ENCODE measurements at places on chromosomes 11 and 22. TPM values are rescaled to one million over a fixed set of nuclear protein-coding genes. Genes with fewer than 3 reads are reported as not detected.
A peak's percentile ranks its signal among the peaks of the same experiment; 100 is the strongest.

DNA sequence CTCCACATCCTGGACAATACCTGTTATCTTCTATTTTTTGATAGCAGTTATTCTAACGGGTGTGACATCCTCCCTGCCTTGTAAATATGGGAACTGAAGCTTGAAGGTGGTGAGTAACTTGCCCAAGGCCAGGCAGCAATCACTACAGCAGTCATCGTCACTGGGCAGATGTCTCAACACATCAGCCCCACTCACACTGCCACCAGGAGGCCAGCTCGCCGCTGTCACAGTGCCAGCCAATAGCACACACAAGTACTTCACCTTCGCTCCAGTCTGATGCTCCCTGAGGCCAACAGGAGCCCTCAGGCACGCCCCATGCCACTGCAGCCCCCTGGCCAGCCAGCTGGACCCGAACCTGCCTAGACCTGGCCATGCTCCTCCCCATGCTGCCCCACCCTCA lies 4.9 kb upstream of the TTLL1 start:
- no peak for DNase-seq

DNA sequence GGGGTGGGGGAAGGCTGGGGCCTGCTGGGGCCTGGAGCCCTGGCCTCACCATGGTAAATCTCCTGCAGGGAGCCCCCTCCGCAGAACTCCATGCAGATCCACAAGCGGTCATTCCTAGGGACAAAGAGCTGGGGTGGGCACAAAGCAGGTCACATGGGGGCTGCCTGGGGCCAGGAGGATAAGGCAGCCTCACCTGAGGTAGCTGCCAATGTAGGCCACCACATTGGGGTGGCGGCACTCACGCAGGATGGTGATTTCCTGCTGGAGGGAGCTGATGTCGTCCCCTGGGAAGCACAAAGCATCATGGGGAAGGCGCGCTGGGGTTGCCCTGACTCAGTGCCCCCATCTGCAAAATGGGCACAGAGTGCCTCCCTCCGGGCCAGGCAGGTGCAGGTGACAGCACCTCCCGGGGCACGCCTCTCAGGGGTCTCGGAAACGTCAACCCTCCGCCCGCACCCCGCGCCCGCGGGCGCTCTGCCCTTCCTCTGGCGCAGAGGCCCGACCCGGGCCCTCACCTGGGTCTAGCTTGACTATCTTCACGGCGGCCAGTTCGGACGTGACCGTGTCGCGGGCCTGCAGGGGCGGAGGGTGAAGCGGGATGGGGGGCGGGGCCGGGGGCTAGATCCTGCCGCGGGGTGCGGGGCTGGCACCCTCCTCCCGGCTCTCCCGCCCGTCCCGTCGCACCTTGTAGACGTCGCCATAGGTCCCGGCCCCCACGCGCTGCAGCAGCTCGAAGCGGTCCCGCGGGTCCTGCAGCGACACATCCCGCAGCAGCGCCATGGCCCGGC lies 450 bp downstream of the MAP4K2 start:
- DNase-seq = no peak

DNA sequence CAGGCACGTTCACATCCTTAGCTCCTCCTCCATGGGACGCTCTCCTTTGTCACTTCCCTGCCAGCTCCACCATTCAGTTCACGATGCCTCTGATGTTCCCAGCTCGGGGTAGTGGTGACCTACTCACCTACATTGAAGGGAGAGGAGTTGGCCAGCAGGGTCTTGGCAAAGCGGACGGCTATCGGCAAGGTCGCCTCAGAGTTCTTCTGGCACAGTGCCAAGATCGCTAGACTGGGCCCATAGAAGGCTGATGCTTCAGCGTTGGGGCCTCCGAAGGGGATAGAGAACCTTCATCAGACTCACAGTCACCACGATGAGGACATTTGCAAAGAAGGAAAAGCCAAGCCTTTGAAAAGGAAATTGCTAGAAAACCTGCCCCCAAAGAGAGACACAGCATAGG lies 3.0 kb downstream of the CBLIF start:
- no peak for DNase-seq

Gene CEND1
- not detected for total RNA-seq

- DNase-seq = no peak
These were observed 13.3 kb upstream of the PAX6 start for GRCh38 chr11:31824332-31824878.

DNA sequence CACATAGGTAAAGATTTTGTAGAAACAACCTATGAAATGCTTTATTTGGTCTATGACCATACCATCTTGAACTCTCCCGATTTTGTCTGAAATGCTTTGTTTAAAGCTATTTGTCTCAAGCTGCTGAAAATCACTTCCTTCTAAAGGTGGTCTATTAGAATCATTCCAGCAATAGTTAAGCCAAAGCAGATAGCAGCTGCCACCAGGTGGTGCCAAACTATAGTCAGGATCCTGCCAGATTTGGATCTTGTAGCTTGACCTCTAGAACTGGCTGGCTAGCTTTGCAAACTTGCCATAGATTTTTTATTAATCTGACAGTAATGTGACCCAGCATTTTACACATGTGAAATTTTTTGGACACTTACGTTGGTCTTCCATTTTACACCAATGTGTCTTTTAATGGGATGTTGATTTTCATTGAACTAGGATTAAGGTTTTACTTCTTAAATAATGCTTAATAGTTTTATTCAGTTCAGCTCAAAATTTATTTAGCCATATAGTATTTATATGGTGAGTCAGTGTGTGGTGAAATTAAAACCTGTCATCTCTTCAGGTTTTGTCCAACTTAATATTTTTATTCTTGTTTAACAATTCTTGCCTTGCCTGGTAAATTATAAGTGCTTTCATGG lies 19.7 kb downstream of the CTR9 start:
- DNase-seq = peak; percentile 46

DNA sequence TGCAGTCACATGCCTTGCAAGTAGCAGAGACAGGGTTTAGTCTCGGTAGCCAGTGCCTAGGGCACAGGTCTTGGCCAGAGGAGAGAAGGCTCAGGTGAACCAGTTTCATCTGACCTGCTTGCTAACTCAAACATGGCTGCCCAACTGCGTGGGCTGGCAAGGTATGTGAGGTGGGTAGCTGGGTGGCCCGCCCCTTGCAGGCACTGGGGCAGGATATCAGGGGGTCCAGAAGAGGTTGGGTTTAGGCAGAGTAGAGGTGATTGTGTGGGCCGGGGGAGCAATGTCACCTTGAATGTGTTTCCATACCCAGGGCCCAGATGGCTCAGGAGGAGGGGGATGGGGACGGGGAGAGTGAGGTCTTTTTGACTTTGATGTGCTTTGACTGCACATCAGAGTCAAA lies 37.7 kb downstream of the ST3GAL4 start:
- no peak for DNase-seq

Gene PDGFB
- 19.7 TPM for total RNA-seq

DNA sequence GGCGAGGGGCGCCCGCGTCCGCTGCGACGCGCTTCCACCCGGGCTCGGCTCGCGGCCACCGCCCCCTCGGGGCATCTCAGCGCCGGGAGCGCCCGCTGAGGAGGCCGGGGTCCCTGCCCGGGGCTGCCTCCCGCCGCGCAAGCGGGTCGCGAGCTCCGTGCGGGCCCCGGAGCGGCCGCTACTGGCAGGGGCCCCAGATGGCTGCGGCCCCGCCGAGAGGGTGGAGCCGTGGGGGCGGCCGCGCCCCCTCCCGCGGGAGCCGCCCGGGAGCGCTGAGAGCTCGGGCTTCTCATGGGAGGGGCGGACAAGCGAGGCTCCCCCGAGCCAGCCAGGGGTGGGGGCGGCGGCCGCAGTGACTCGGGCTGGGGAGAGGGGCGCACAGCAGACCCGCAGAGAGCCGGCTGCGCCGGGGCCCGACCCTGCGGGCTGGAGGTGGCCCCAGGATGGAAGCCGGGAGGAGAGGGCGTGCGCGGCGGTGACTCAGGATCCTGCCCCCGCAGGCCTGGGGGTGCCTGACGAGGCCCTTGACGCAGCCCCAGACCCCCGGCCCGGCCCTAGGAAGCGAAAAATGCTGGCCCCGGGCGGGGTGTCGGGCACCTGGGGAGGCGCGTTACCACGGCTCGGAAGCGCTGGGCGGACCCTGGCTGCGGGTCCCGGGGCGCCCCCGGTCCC lies 603 bp upstream of the ZFTA start:
- DNase-seq = no peak

DNA sequence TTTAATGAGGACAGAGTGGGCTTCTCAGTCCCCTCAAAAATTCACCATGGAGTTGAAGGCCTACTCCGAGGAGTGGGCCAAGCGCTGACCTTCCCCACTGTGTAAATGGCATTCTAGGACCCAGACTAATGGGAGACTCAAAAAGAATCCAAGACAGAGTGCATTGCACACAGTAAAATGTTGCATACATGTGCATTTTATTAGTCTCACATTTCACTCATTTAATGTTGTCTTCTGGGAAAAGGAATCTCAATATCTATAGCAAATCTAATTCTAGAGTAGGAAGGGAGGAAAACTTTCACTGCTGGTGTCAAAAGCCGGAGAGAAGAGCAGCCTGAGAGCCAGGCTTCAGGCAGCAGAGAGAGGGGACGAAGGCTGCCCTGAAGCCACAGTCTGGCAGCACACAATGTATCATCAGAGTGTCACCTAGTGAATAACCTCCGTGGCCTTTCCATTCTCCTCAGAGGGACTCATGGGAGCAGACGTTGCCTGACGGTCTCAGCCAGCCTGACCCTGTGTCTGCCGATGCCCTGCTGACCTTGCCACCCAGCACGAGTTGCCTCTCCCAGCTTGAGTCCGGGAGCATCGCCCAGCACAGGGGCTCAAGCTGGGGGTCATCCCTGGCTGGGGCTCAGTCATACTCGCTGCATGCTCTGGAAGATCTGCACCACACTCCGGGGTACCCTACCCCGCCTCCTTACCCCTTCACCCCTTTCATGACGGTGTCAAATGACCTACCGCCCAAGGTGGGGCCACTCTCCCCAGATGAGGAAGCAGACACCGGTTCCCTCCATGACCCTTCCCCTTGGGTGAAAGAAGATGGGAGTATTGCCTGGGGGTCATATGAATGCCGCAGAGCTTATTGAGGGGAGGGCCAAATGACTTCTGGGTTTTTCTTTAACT lies 12.9 kb upstream of the POU2AF3 start:
- no peak for DNase-seq

GRCh38 chr11:61145228-61146005 lies 15.8 kb downstream of the VPS37C start:
- no peak for DNase-seq

DNA sequence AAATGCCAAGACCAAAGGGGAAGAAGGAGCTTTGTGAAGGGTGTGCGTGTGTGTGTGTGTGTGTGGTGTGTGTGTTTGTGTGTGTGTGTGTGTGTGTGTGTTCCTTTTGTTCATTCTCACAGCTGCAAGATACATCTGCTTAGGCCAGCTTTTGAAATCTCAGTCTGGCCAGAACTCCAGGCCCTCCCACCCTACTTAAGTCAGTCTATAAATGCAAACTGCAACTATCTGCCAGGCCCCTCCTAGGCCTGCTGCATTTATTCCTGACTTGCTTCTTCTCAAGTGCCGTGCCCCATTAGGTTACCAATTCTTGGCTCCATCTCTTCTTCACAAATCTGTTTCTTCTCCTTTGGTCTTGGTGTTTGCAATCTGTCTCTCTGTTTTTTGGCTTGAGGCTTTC lies 21.6 kb upstream of the RIC3 start:
- no peak for DNase-seq

Gene GLB1L2
- 13.6 TPM for total RNA-seq

Gene CASP5
- 1.6 TPM for total RNA-seq

GRCh38 chr11:129323896-129324502 lies 51.6 kb upstream of the BARX2 start:
- DNase-seq = peak; percentile 92

Gene HORMAD2
- total RNA-seq = 0.46 TPM

GRCh38 chr11:128692753-128693415 lies 988 bp upstream of the FLI1 start:
- DNase-seq = peak; percentile 25

Gene MAPK8IP2
- 1.2 TPM for total RNA-seq

Gene CD6
- 3.1 TPM for total RNA-seq

GRCh38 chr11:477052-477715 lies 27.1 kb downstream of the PTDSS2 start:
- no peak for DNase-seq

GRCh38 chr22:46941968-46942798 lies 179.7 kb downstream of the TBC1D22A start:
- DNase-seq = no peak

GRCh38 chr11:126468102-126468521 lies 112.6 kb downstream of the ST3GAL4 start:
- peak; percentile 60 for DNase-seq

GRCh38 chr11:44969651-44970252 lies 19.1 kb upstream of the TP53I11 start:
- no peak for DNase-seq

- DNase-seq = no peak
These were observed 98.0 kb downstream of the PDE2A start for GRCh38 chr11:72576243-72576595.

DNA sequence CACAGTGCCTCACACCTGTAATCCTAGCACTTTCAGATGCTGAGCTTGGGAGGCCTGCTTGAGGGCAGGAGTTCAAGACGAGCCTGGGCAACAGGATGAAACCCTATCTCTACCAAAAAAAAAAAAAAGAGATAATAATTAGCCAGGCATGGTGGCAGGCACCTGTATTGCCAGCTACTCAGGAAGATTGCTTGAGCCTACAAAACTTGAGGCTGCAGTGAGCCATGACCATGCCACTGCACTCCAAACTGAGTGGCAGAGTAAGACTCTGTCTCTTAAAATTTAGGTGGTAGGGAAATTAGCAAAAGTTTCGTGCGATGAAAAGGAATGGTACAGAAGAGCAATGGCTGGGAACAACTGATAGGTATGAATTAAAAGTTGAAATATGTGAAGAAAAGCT lies 18.0 kb downstream of the ST13 start:
- DNase-seq = no peak

- no peak for DNase-seq
These were observed 47.6 kb upstream of the OR8B8 start for GRCh38 chr11:124493016-124493655.

- peak; percentile 68 for DNase-seq
These were observed 34.2 kb upstream of the FTH1 start for GRCh38 chr11:62001450-62002191.

GRCh38 chr11:131756479-131757110 lies 386.2 kb downstream of the NTM start:
- DNase-seq = no peak

DNA sequence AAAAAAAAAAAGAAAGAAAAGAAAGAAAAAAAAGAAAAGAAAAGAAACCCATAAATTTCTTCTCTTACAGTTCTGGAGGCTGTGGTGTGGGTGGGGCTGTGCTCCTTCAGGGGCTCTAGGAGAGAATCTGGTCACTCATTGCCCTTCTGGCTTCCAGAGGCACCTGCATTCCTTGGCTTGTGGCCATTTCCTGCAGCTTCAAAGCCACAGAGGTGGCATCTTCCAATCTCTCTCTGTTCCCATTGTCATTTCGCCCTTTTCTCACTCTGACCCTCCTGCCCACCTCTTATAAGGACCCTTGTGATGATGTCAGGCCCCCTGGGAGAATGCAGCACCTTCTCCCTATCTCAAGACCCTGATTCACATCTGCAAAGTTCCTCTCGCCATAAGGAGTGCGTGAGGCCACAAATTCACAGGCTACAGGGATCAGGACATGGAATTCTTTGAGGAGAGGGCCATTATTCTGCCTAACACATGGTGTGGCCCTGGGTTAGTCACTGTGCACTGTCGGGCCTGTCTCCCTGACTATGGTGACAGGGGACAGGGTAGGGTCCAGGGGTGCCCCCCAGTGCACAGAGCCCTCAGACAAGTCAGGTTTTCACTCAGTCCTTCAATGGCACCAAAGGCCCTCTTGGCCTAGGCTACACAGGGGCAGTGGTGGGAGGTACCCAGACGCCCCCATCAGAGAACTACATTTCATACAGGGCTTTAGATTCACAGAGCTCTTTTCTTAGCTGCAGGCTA lies 38.6 kb upstream of the PRR5 start:
- DNase-seq = no peak

- DNase-seq = no peak
These were observed 1.8 kb downstream of the PRSS23 start for GRCh38 chr11:86802146-86802545.

GRCh38 chr22:43393132-43393843 lies 18.5 kb upstream of the MPPED1 start:
- DNase-seq = peak; percentile 53

Gene OR51B6
- not detected for total RNA-seq

Data from lung (tissue), 17 donors.